ENCODE measurements at places on chromosomes 2 and 18.
A peak's percentile ranks its signal among the peaks of the same experiment; 100 is the strongest.

DNA sequence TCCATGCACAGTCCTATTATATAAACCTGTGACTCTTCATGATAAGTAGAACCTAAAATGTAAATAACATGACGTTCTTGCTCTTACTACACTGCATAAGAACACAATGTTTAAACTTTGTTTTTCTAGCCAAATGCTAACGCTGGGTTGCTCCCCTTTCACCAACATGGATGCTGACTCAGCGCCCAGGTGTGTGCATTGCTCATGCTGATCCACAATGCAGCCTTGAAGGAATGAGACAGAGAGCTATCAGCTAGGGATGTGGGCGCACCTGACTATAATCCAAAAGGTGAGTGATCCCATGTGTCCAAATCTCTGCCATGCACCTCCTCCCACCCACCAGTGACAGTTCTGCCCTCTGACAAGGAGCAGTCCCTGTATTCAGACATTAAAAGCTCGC, 235.0 kb downstream of the IRS1 start:
- DNase-seq = no peak

DNA sequence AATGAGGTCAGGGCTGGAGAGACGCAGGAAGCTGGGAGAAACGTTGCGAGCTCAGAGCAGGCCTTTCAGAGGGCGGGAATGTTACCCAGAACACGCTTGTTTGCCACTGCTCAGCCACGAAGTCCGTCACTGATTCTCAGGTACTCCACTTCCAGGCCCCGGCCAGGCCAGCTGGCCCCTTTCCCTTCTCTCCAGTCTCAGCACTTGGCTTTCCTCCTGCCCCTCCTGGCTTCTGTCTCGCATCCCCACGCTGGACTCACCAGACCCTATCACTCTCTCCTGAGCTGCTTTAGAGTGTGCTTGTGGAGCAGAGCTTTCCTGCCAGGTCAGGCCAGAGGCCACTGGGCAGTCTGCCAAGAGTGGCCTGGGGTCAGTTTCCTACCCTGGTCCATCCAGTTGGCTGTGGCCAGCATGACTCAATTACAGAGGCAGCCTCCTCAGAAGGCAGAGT, 151.4 kb downstream of the TWIST2 start:
- DNase-seq = peak; percentile 67

GRCh38 chr2:41779888-41780287, 267.9 kb upstream of the PKDCC start:
- DNase-seq = no peak

DNA sequence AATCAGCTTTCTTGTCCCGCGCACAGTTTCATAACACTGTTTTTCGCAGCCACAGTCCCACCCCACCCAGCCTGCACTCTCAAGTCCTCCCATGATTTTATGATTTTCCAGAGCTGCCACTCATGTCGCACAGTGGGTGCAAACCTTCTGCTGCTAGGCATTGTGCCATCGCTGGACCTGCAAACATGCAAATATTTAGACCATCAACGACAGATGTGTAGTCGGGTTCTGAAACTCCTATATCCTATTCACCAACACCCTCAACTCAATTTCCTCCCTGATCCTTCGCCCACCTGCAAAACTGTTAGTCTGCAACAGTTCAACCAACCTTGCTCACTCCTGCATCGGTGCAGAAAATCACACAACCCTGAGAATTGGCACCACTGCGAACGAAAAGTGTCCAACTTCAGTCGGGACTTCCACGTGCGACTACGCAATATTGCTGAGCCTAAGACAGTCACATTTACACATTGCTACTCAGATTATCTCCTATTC, 871 bp upstream of the ALS2 start:
- no peak for DNase-seq

DNA sequence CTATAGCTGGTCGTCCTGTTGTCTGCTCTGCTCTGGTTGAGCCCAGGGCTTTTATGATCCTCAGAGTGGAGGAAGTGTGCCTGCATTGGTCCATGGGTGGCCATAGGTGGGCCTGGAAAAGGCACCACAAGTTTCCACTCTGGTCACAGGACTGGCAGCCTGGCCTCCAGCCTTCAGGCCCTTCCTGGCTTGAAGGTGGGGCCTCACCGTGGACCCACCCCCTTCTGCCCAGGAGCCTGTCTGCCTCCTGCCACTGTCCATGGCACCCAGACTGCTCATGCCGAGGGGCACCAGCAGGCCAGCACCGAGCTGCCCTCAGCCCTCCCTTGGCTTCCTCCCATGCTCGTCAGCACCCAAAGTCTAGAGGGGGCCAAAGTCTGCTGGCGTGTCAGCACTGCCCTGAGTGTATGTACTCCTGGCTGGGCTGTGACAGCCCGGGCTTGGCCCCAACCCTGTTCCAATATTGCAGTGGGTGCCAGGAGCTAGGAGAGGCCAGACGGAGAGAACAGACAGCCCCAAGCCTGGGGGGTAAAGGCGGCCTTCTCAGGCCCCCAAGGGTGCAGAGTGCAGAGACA, 529.4 kb downstream of the DCC start:
- no peak for DNase-seq

GRCh38 chr18:6785001-6785400, 55.5 kb downstream of the ARHGAP28 start:
- DNase-seq = no peak

GRCh38 chr2:214261683-214262082, 149.2 kb upstream of the VWC2L start:
- no peak for DNase-seq

DNA sequence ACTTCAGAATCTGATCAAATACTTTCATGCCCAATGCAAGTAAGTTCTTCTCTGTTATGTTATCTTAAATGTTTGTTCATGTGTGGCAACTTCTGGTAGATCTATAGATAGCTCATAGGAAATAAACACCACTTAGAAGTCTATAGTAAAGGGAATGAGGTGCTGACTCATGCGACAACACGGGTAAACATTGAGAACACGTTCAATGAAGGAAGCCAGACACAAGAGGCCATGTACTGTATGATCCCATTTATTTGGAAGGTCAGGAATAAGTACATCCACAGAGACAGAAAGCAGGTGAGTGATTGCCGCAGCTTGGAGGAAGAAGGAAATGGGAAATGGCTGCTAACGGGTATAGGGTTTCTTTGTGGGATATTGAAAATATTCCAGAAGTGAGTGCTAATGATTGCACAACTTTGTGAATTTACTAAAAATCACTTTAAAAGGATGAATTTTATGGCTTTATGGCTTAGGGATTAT, 95.4 kb downstream of the ITGB1BP1 start:
- no peak for DNase-seq

DNA sequence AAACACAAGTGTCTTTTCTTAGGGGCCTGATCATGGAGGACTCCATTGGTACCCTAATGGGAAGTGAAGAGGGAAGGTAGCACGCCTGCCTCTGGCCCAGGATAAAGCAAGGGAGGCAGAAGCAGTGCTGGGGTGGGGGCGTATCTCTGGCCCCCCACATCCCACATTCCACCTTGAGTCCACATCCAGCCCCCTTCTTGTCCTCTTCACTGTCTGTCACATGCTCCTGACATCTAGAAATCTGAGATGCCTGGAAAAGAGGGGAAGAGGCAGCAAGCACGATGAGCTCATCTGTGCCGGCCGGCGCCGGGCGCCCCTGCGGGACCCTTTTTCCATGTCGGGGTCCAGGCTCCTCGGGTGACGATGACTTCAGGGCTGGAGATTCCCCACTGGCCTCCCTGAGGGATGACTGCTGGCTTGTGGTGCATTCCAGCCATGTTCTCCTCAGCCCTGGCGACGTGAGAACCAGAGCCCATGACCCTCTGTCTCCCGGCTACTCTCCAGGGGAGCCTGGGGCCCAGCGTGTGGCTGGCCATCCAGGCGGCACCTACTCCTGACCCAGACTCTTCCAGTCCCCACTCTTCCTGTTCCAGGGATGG, 277.5 kb downstream of the DYSF start:
- no peak for DNase-seq

- no peak for DNase-seq
Measured at GRCh38 chr2:152694161-152694661, 23.1 kb downstream of the PRPF40A start.

DNA sequence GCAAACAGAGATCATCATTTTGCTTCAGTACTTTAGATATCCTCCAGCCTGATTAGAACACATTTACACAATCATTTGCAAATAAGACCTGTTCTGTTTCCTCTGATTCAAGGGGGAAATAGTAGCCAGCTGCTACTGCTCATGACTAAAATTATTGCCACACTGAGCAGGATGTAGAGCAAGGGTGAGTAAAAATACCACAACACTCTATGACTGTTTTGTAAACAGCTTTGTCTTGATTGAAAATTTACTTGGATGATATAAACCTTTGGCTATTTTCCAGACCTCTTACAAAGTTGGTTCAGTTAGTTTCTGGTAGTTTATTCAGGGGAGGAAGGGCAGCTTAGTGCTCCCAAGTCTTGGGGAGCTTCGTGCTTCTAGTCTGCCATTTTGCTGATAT, 286.4 kb upstream of the CNTNAP5 start:
- DNase-seq = no peak

- DNase-seq = no peak
Measured at GRCh38 chr2:230968921-230969658, 26.8 kb upstream of the SPATA3 start.

GRCh38 chr2:13996527-13996926, 636.0 kb upstream of the LRATD1 start:
- no peak for DNase-seq

DNA sequence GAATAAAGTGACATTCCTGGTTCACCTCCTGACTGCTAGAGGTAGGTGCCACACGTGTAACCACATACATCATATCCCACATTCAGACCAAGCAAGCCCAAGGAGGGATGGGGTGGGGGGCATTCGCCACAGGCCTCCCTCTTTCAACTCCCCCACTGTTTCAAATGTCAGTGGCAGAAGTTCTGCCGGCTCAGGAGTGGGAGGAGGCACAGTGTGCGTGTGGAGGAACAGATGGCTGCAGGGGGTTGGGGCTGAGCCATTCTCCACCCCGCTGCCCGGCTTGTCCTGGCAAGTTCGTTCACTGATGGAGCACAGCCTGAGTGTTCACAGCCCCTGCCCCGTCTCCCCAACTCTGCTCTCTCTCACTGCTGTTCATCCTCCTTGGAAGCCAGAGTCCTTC, 75.4 kb upstream of the TANC1 start:
- no peak for DNase-seq

GRCh38 chr2:54680397-54681041, 42.9 kb upstream of the EML6 start:
- no peak for DNase-seq

- DNase-seq = no peak
Measured at GRCh38 chr2:192354512-192355244, 159.9 kb upstream of the TMEFF2 start.

- no peak for DNase-seq
Measured at GRCh38 chr2:15010346-15010745, 377.8 kb downstream of the LRATD1 start.

- no peak for DNase-seq
Measured at GRCh38 chr2:202944816-202945215, 32.7 kb downstream of the CARF start.

DNA sequence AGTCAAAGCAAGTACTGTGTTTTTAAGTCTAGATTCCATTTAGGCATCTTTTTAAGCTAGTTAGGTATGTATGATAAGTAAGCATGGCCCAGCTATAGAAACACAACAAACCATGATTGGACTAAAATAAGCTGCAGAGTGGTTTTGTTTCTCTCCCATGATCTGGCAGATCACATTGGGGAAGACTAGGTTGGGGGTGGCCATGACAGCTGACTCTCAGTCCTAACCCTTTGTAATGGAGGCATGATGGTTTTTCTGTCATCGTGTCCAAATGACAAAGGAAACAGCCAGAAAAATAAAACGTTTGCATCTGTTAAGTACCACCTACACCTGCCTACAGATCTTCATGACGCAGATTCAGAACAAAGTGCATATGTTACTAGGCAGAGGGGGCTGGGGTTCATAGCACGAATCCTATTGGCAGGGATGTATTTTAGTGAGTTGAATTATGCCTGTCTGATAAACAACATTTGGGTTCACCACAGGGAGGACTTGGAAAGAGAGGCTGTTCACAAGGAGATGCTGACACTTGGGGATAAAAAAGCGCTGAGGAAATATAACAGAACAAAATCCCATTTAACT, 33.8 kb upstream of the GALNT5 start:
- no peak for DNase-seq

GRCh38 chr2:3039188-3040065, 338.2 kb downstream of the EIPR1 start:
- no peak for DNase-seq

- no peak for DNase-seq
Measured at GRCh38 chr2:152223977-152224376, 48.4 kb upstream of the STAM2 start.

DNA sequence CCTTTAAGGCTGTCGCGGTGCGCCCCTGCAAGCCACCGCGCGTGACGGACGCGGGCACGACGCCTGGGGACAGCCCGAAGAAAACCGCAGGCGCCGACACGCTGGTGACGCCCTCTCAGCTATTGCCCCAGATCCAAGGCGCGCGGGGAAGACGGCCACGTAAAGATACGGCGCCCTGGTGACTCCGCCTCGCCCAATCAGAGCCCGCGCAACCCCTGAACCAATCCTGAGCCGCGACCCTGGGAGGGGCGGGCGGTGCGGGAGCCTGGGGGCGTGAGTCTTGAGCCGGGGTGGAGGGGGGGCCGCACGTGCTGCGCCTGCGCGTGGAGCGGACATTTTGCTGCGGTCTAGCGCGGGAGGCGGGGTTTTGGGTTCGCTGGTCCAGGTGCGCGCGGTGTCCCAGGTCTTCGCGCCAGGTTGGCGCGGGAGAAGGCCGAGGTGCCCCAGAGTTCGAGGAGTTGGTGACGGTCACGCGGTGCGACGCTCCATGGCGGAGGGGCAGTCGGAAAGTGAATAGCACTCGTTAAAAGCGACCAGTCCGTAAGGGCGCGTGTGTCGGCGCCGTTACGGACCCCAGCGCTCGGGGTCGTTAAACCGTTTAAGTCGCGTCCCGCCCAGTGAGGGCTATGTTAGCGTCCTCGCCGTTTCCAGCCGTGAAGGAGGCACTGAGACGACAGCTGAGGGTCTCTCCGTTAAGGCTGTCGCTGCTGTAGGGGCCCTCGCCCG, 15.9 kb downstream of the NMUR1 start:
- peak; percentile 99 for DNase-seq

- no peak for DNase-seq
Measured at GRCh38 chr2:53512071-53512826, 255.4 kb upstream of the CHAC2 start.

DNA sequence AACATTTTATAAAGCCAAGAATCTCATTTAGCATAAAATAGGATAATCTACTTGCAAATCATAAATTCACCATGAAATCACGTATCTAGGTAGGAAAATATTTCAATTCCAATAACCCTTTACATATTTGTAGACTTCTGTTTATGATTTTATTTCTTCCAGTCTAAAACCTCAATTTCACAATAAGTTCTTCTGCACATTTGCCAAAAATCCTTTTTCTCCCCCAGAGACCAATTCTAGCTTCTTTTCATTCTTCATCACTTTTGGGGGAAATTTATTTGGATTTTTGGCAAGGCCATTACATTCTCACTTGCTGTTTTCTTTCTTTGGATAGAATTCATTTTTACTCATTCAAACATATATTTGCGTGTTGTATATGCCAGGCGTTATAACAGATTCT, 86.8 kb downstream of the SPRED2 start:
- no peak for DNase-seq
